Placental pericyte (primary cell): ENCODE measurements at places on chromosomes 13 and 19. TPM values are rescaled to one million over a fixed set of nuclear protein-coding genes. Genes with fewer than 3 reads are reported as not detected.

Gene TPP2
- total RNA-seq: 89.5 and 116 TPM in 2 replicates

Gene ITGBL1
- total RNA-seq: 69.4 and 71.8 TPM in 2 replicates

Gene EPS8L1
- 0.88 and 3.1 TPM in 2 replicates for total RNA-seq

Gene TSC22D1
- total RNA-seq: 67.8 and 88.8 TPM in 2 replicates

Gene FFAR3
- not detected in 2 replicates for total RNA-seq

Gene NTF4
- total RNA-seq: not detected in 2 replicates

Gene LPAR2
- total RNA-seq: 1.0 and 2.2 TPM in 2 replicates

Gene CEACAM4
- not detected in 2 replicates for total RNA-seq

Gene IRGC
- not detected in 2 replicates for total RNA-seq

Gene RPS15
- total RNA-seq: 569 and 1,207 TPM in 2 replicates

Gene CEACAM5
- not detected in 2 replicates for total RNA-seq

Gene FGF9
- 0.14 and 0.22 TPM in 2 replicates for total RNA-seq

Gene UNC13A
- total RNA-seq: 0.44 and 1.3 TPM in 2 replicates

Gene PNMA8A
- 2.2 and 13.3 TPM in 2 replicates for total RNA-seq

Gene FAM216B
- not detected in 2 replicates for total RNA-seq

Gene SIGLEC10
- total RNA-seq: 0.14 TPM in 1 of 2 replicates, not detected in the other

Gene KLF1
- total RNA-seq: not detected in 2 replicates

Gene GAPDHS
- total RNA-seq: not detected in 2 replicates

Gene HCN2
- 1.0 and 1.8 TPM in 2 replicates for total RNA-seq

Gene KDM4B
- 19.0 and 21.6 TPM in 2 replicates for total RNA-seq

Gene CD79A
- total RNA-seq: 0.22 TPM in 1 of 2 replicates, not detected in the other

Gene MEF2B
- 0.22 TPM in 1 of 2 replicates, not detected in the other for total RNA-seq

Gene TMEM59L
- total RNA-seq: 0.14 and 0.88 TPM in 2 replicates

Gene PLPPR3
- 0.22 TPM in 1 of 2 replicates, not detected in the other for total RNA-seq

Gene ZNF792
- 3.3 and 17.0 TPM in 2 replicates for total RNA-seq

Gene PSG3
- not detected in 2 replicates for total RNA-seq

Gene KISS1R
- 0.14 TPM in 1 of 2 replicates, not detected in the other for total RNA-seq

Gene NAPSA
- not detected in 2 replicates for total RNA-seq

Gene MEIOSIN
- under 0.01 TPM in 1 of 2 replicates, not detected in the other for total RNA-seq

Gene PRTN3
- not detected in 2 replicates for total RNA-seq

Gene NOVA2
- total RNA-seq: under 0.01 TPM in 1 of 2 replicates, not detected in the other

Gene MCEMP1
- not detected in 2 replicates for total RNA-seq

Gene PSG7
- total RNA-seq: under 0.01 TPM in 1 of 2 replicates, not detected in the other

Gene ZNF677
- 22.5 and 26.7 TPM in 2 replicates for total RNA-seq

Gene POLR2E
- 111 and 123 TPM in 2 replicates for total RNA-seq

Gene LHB
- not detected in 2 replicates for total RNA-seq

Gene TSHZ3
- total RNA-seq: 22.8 and 32.2 TPM in 2 replicates

Gene PSG11
- total RNA-seq: not detected in 2 replicates

Gene SETDB2
- 10.0 and 12.7 TPM in 2 replicates for total RNA-seq

Gene PGLYRP1
- not detected in 2 replicates for total RNA-seq
